ENCODE measurements at places on chromosomes 3 and 15.

DNA sequence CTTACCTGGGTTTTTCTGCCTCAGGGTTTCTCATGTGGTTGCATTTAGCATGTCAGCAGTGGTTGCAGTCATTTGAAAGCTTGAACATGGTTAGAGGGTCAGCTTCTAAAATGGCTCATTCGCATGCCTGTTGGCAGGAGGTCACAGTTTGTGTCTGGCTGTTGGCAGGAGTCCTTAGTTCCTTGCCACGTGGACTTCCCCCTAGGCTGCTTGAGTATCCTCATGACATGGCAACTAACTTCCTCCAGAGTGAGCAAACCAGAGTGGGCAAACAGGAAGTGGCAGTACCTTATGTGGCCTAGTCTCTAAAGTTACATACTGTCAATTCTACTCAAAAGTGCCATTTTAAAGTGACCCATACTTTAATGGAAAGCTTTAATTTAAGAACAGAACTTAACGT lies 3.4 kb upstream of the UNC13C start:
- no peak for DNase-seq

DNA sequence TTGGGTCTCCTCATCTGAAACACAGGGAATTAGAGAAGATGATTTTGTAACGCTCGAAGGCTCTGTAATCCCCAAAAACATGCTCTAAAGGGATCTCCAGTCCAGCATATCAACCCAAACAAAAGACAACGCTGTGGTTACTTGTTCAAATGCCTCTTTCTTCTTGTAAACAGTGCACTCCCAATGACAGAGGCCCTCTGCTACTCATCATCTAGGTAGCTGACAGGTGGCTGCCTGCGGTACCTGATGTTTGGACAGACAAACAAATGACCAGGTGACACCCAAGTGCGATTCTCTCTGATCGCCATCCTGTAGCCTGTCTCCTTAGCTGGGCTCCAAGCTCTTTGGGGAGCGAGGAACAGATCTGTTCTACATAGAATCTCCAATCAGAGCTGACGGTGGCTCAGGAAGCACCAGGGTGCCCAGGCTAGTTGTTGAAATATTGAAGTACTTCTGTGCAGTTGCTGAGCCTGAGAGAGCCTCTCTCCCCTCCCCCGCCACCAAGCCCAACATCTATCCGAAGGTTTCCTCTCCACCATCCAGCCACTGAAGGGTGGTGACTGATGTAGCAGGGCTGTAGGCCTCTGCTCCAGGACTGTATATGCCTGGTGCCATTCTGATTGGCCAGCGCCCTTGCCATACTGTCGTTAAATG lies 238.7 kb downstream of the XXYLT1 start:
- DNase-seq = no peak

DNA sequence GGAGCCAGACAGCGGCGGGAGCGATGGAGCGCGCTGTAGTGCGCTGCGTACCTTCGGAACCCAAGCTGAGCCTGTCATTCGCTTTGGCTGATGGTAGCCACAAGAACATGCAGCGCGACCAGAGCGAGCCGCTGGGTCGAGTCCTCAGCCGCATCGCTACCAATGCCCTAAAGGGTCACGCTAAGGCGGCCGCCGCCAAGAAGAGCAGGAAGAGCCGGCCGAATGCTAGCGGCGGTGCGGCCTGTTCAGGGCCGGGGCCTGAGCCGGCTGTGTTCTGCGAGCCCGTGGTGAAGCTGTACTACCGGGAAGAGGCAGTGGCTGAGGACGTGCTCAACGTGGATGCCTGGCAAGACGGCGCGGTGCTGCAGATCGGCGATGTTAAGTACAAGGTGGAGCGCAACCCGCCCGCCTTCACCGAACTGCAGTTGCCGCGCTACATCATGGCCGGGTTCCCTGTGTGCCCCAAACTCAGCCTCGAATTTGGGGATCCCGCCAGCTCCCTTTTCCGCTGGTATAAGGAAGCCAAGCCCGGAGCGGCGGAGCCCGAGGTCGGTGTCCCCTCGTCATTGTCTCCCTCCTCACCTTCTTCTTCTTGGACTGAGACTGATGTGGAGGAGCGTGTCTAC lies 498 bp downstream of the PDE12 start:
- DNase-seq = peak; percentile 64

GRCh38 chr3:48877671-48878070 lies 21.0 kb downstream of the SLC25A20 start:
- peak; percentile 13 for DNase-seq

DNA sequence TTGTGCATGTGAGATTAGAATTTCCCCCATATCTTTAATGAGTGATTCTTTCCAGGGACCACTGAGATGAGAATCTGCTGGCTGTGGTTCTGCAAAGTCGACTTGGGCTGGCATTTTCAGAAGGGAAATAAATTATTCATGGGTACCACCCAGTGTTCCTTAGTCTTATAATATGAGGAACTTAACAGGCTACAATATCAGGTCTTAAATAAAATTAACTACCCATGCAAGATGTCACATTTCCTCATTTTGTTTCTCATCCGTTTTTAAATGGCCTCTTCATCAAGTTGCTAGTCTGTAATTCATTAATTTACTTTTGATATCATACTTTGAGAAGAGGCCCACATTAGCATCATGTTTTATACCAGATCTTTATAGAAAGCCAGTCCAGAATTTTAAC lies 58.3 kb upstream of the SKOR1 start:
- DNase-seq = no peak

Measured in GM23248 (cell line).